Putamen (tissue), 1 donor: ENCODE measurements at places on chromosomes 4 and X.

DNA sequence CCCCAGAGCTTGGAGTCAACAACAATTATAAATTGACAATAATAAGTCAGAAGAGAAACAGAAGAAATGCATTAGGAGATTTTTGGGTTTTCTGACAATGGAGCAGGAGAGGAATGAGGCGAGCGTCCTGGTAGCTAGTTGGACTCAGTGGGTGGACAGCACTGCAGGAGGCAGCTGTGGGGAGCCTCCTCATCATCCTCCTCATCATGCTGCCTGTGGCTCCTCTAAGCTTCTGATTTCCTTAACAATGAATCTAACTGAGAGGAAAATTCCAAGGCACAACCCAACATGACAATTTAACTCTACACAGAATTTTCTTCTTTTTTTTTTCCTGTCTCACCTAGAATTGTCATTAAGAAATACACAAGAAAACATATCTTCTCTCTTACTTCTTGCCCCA lies 357.1 kb upstream of the NOCT start:
- DNase-seq, result no peak

GRCh38 chrX:117987373-117987772 lies 129.2 kb downstream of the KLHL13 start:
- DNase-seq, result no peak

DNA sequence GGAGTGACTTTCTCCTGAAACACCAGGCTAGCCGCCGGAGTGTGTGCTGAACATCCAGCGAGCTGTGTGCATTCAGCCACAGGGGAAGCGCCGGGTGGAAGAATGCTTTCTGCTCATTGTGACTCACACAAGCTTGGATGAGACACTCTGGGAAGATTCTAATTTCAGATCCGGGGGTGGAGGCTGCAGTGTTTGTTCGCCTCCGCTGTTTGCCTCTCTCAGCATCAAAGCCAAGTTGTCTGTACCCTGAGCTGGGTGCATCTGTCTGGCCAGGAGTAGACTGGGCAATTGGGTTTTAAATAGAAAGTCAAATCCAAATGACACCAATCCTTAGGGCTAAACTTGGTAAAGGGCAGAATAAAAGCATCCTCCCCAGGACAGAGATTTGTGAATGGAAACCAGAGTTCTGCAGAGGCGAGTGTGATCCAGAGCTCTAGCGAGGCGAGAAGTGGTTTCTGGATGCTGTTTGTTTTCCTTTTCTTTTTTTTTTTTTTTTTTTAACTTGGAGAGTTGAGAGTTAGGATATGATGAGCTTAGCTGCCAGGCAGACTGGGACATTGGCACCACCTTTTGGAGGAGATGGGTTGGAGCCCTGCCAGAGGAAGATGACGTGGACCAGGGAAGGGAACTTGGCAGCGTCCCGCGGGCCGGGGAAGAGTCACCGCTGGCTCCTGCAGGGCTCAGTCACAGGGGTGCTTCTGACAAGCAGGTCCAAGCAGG lies 196.0 kb upstream of the PSAPL1 start:
- peak; percentile 66 for DNase-seq

DNA sequence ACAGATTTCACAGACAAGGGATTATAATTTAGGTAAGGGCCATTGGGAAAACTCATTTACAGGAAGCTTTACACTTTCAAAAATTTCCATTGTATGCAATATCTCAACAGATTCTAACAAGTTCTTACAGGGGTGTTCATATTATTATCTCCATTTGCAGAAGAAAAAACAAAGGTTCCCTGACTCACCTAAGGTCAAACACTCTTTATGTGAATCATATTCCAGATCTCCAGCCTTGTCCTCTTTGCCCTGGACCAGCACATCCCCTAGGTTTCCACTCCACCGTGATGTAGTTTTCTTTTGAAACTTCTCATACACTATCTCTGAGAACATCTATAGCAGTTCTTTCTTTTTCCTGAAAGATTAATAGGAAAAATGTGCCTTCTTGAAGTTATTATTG lies 96.4 kb upstream of the HS3ST1 start:
- DNase-seq, result no peak

GRCh38 chrX:54920610-54921426 lies at the start of gene TRO:
TRO (plus strand) TSS chrX:54920824; CDS start chrX:54922247, 1,423 bp downstream.
- peak; percentile 4 for DNase-seq

GRCh38 chr4:95394752-95395306 lies 153.9 kb downstream of the UNC5C start:
- DNase-seq, result no peak
